Caudate nucleus (tissue), 63 donors: ENCODE measurements at places on chromosomes 13 and 19.

- DNase-seq, result no peak
Measured at GRCh38 chr13:41408121-41408520, 49.2 kb upstream of the RGCC start.

- no peak for DNase-seq
Measured at GRCh38 chr19:43467730-43468129, 2.3 kb upstream of the LYPD3 start.

DNA sequence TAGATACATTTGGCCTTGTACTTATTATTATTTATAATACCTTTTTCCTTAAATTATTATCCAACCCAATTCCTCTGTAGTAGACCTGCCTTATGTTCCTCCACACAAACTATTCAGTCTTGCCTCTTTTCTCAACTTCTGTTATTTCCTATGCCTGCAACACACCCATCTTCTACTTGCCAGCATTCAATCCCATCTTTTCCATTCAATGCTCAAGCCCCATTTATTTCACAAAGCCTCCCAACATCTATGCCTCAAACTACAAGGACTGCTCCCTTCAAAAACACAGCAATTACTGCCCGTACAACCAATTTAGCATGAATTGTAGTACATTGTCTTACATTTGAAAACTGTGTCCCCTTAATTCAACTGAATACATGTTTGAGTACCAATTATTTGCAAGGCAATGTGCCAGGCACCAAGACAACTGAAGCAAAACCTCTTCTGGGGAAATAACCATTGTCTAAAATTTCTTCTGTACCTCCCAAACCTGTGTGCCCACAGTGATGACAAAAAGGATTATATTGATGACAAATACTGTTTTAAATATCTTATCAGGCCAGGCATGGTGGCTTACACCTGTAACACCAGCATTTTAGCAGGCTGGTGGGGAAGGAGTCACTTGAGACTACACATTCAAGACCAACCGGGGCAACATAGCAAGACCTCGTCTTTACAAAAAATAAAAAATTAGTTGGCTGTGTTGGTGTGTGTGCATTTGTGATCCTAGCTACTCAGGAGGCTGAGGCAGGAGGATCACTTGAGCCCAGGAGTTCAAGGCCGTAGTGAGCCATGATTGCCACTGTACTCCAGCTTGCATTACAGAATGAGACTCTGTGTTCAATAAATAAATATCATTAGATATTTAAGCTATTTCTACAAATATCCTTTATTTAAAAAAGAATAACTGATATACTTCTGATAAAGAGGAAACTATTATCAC is 35.1 kb downstream of the ELF1 start:
- DNase-seq, result no peak

- no peak for DNase-seq
Measured at GRCh38 chr13:39692660-39693438, 37.4 kb downstream of the COG6 start.

- DNase-seq, result no peak
Measured at GRCh38 chr13:20442798-20443381, 82.8 kb downstream of the CRYL1 start.
